Fibroblast of pulmonary artery (primary cell): ENCODE measurements at places on chromosomes 1 and 21.
A peak's percentile ranks its signal among the peaks of the same experiment; 100 is the strongest.

- no peak for DNase-seq
Measured at GRCh38 chr21:44260791-44261631, 686 bp downstream of the DNMT3L start.

DNA sequence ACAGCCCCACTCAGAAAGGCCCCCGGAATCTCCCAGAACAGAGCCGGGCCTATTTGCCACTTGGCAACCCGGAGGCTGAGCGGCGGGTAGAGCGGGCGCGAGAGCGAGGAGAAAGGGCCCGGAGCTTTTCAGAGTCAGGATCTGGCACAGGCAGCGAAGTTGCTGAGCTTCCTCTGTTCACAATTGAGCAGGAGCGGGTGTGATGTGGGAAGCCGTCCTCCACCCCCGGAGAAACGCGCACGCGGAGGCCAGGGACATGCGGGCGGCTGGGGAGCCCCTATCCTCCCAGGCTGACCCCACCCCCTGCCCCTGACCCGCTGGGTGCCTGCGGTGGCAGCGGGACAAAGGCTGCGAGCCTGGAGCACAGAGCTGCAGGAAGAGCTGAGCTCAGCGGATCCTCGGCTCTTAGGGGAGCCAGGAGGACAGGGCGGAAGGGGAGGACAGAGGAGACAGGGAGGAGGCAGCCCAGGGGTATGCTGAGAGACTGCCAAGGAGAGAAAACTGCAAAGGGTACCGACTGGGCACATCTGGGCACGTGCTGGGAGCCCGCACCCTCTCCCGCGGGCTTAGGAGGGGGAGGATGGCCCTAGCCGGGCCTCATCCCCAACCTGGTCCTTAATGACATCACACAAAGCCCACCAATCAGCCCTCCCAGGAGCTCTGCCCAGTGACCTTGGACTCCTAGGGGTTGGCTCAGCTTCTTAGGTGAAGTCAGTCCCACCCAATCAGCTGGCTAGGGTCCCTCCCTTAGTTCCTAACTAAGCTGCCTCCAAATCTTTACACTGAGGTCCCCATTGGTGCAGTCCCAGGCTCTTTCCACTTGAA lies 9.3 kb downstream of the KIF21B start:
- no peak for DNase-seq

GRCh38 chr1:168261390-168261789 lies 19.3 kb upstream of the TBX19 start:
- peak; percentile 86 for DNase-seq

DNA sequence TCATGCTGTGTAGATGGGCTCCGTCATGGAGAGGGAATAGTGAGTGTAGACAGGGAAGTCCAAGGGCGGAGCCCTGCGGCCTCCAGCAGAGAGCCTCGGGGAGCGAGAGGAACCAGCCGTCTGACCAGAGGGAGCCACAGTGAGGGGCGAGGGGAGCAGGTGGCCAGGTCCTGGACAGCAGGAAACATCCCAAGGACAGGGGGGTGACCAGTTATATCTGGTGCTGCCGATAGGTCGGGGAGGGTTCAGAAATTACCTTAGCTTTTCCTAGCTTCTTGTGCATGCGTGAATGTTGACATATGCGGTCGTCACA lies 46.5 kb downstream of the TRAPPC10 start:
- DNase-seq, result no peak

GRCh38 chr1:204509186-204509635 lies 7.0 kb upstream of the MDM4 start:
- DNase-seq, result no peak
